ENCODE measurements at places on chromosomes 7 and 10.
A peak's percentile ranks its signal among the peaks of the same experiment; 100 is the strongest.

DNA sequence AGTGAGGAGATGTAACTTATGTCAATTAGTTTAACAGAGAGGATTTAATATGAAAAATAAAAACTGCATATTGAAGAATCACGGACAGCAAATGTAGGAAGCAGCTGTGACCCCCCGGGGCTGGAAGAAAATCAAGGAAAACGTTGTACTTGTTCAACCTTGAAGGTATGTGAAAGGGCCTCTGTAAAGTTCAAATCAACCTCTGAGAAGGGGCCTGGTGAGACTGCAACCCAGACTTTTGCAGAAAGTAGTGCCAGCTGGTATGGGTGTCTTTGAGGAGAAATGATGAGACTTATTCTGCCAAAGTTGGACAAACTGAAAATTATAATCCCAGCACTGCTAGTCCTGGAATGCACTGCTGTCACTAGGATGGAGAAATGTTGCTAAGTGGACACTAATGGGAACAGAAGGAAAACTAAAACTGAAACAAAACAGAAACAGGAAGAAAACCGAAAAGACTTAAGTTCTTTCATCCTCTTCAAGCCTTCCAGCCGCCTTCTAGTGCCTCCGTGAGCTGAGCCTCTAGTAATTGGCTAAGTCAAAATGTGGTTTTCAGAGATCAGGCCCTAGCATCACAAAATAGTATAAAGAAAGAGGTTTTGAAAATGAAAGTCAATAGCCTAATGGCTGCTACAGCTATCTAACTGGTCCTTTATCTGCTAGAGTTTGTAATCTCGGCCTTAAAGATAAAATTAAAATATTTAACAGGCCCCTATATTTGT is 253.7 kb upstream of the SORCS1 start:
- no peak for DNase-seq

DNA sequence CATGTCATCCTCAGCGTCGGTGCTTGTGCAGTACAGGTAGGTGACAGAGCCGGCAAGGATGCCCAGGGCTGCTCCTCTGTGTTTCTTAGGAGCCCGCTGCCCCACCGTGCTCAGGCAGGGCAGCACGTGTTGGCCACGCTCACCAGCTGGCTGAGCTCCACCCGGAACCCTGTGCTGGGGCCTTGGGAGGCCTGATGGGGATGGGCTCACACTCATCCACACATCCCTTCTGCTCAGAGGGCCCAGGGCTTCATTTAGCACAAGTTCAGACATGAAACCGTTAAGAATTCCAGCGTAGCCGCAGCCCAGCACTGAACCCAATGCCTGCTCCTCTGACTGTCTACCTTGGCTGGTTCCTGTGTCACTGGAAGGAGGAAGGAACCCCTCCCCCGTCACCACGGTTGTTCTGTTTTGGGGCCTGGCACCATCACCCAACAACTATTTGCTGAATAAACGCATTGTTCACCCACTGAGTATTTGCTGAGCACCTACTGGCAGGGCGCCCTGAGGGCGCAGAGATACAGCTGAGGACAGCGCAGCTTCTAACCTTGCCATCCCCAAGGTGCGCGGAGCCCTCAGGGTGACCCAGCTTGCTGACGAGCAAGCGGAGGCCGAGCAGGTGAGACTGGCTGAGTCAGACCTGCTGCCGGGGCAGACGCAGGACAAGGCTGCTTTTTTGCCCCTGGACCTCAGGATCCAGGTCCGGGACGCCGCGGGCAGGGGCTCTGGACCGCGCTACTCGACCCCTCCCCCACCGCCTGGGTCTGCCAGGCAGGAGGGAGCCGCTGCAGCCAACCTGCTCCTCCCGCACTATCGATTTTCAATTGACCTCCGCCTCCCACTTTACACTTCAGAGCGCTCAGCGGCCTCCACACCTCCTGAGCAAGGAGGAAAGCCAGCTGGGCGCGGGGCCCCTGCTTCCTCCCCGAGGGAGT is 50.6 kb upstream of the RET start:
- DNase-seq = no peak

DNA sequence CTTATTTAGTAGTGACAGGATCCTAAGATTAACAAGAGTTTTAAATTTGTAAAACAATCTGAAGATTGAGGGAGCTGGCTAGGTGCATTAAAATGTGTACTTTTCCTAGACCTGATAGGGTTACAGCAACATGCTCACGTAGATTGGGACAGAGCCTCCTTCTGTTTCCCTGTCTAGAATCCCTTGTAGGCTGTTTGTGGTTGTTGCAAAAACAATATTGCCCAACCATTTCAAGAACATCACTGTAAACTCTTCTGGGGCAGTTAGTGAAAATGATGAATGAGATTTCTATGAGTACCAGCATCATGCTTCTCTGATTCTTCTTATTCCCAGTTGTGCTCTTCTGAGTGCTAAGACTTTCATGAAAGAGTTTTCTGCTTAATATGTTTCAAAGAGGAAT is 14.7 kb upstream of the CPED1 start:
- no peak for DNase-seq

DNA sequence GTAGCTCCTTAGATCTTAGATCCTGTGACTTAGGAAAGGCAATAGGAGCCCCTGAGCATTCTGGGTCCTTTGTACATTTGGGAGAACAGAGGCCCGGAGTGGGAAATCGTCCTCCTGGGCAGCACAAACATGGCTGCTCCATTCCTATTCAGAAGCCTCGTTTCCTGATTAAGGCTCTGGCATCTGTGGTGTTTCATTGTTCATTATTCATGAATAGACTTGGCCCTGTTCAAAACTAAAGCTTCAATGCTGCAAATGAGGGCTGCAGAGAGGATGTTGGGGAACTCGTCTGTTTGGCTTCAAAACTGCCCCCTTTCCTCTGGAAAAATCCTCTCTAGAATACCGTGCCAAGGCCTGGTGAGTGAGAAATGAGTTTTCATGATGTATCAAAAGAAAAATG is 3.4 kb upstream of the HTRA1 start:
- peak; percentile 26 for DNase-seq

DNA sequence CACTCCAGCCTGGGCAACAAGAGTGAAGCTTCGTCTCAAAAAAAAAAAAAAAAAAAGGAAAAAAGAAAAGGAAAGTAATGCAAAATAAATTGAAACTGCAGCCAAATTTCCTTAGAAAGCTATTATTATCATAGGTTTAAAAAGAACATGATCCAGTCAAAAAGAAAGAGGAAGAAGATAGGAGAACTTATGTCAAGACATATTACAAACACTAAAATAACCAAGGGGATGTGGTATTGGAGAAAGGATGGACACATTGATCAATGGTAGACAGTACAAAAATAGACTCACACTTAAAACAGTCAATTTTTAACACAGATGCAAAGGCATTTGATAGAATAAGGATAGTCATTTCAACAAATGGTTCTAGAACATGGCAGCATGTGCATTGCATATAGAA is 27.3 kb upstream of the PFKP start:
- DNase-seq = no peak

- no peak for DNase-seq
These were observed 202.9 kb downstream of the GRID1 start for GRCh38 chr10:86163522-86164173.

DNA sequence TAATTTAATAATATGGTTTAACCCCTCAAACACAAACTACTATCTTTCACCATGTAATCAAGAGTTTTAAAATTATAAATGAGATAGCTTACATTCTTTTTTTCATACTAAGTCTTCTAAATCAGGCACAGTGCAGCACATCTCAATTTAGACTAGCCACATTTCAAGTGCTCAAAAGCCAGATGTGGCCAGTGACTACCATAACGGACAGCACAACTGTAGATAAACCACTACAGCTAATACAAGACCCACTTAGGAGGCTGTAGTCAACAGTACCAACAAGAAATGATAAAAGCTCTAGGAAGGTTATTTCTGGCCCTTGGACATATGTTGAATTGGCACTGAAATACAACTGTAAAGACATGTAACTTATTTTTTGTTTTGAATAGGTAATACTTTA is 65.3 kb downstream of the JAZF1 start:
- DNase-seq = no peak

DNA sequence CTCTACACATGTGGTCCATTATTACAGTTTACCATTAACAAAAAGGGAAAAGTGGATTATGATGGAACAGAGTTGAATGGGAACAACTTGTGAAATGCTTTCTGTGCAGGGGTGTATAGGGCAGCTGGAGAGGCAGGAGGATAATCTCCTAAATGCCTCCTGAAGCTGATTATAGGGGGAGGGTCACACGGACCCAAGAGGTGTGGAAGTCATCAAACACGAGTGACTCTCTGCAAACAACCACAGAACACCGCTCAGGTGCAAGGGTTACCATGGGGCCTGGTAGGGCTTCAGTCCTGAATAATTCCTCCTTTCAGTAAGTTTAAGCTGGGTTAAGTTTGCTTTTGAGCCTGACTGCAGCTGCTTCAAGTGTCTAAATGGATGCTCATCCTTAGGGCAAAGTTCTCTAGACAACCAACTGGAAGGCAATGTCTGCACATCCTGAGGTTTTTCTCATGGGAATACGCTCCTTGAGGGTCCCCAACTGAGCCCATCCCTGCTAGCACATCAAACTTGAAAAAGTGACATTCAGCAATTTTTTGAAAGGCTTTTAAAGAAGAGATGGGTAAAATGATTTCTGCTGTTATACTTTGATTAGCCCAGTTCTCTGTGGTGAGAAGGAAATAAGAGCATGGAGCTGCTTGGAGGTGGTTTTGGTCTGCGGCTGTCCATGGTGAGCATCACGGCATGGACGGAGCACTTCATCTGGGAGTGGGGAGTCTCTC is 1.9 kb downstream of the PDE6C start:
- no peak for DNase-seq

GRCh38 chr10:36391405-36391804 is 734.0 kb upstream of the ANKRD30A start:
- DNase-seq = peak; percentile 29

- no peak for DNase-seq
These were observed 1.3 kb upstream of the EIF3B start for GRCh38 chr7:2353113-2353935.

- no peak for DNase-seq
These were observed 160.1 kb downstream of the FZD1 start for GRCh38 chr7:91424371-91424770.

- no peak for DNase-seq
These were observed 804.6 kb upstream of the ZWINT start for GRCh38 chr10:57165671-57166070.

- no peak for DNase-seq
These were observed 307.1 kb downstream of the MTERF1 start for GRCh38 chr7:91573405-91573804.

GRCh38 chr10:24813856-24814255 is 90.2 kb upstream of the ARHGAP21 start:
- no peak for DNase-seq

DNA sequence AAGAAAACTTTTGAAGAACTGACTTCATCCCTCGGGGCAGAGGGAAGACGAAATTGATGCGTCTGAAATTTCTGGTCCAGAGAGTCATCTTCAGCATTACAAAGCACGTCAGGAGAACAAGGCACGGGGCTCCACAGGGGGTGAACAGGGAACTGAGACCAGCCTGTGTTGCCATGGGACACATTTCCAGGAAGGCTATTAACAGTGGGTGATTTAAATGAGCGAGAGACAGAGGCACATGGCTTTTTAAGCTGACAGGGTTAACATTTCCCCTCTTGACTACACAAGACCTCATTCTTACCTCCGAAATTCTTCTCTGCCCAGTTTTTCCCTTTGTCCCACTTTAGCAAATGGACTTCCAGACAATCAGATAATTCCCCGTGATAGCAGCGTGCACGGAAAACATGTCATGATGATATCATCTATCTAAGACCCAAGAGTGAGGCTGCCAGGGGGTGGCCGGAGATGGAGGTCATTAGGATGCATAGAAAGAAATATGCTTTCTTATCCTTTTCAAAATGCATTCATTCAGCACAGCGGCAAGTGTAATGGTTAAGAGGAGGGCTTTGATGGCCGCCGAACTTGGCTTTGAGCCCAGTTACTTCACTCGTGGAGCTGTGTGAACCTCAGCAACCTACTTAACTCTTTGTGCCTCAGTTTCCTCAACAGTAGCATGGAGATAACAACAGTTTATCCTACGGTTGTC is 248.0 kb downstream of the PRPF18 start:
- DNase-seq = peak; percentile 65

- no peak for DNase-seq
These were observed 991.3 kb downstream of the LRMDA start for GRCh38 chr10:76422769-76423168.

DNA sequence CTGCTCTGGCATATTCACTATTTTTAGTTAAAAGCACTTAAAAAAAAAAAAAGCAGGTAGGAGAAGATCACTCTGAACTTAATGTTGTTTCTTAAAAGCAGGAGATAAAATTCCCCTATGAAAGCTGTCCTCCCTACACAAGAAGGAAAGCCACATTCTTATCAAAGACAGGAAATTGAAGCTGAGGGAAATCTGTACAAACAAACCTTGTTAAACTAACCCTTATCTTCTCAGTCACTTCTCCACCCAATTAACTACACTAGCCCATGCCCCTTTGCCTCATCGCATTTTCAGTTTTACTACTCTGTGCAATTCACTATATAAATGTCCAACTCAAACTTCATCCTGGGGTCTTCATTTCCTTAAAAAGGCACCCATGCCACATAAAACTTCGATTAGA is 2.7 kb upstream of the CDCA7L start:
- no peak for DNase-seq

DNA sequence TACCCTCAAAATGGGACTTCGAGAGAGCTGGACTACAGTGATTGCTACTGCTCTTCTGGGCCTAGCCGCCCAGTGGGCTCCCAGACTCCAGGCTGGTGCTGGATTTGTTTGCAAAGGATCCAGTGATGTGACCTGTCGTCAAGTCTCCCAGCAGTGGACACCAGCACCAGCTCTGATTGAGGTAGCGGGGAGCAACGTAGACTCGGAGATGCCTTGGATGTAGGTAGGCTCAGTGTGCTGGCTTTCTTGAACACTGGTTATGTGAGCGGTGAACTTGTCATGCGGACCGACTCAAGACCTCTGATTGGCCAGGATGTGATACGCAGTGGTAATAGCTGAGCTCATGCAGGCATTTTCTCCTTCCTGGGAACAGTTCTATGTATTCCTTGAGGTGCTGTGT is 19.4 kb downstream of the AKR1C2 start:
- no peak for DNase-seq

DNA sequence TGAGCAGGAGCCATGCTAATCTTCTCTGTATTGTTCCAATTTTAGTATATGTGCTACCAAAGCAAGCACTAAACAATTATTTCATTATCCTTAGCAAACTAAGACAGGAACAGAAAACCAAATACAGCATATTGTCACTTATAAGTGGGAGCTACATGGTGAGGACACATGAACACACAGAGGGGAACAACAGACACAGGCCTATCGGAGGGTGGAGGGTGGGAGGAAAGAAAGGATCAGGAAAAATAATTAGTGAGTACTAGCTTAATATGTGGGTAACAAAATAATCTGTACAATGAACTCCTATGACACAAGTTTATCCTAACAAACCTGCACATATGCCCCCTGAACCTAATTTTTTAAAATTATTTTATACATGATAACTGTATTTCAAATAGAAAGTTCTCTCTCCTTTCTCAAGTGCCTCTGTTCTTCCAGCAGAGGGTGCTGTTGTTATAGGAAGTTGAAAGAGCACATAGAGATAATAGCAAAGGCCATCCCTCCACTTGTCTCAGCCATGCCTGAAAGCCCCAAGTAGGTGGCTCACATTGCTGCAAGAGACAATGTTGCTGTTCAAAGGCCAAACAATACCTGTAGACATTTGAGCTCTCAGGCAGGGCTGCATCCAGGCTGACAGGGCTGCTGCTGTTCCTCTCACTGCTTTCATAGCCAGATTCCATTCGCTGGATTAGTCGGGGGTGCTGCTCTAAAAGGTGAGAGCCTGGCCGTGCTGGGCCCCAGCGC is 33.4 kb upstream of the PPP3CB start:
- peak; percentile 81 for DNase-seq

- DNase-seq = no peak
These were observed 151.2 kb downstream of the CFTR start for GRCh38 chr7:117630907-117631564.

GRCh38 chr7:101536668-101537067 is 92.4 kb downstream of the MYL10 start:
- no peak for DNase-seq
